ENCODE measurements at places on chromosomes 12 and 14.

GRCh38 chr12:42660968-42661937 is 71.7 kb upstream of the PRICKLE1 start:
- no peak for DNase-seq

- DNase-seq = no peak
Observed at GRCh38 chr12:92438641-92439419, 264.0 kb upstream of the PLEKHG7 start.

DNA sequence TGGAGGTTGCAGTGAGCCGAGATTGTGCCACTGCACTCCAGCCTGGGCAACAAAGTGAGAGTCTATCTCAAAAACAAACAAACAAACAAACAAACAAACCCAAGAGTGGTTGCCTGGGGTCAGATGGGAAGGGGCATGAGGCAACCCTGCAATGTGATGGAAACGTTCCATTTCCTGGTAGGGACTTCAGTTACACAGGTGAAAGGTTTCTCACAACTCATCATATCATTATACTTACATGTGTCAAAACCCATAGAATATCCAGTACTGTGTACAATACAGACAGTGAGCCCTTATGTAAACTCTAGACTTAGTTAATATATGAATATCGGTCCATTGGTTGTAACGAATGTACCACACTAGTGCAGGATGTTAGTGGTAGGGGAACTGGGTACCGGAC is 7.2 kb upstream of the KLC1 start:
- DNase-seq = no peak

GRCh38 chr14:92897922-92898565 is 24.9 kb upstream of the CHGA start:
- DNase-seq = no peak

- DNase-seq = no peak
Observed at GRCh38 chr12:82955043-82955442, 268.3 kb downstream of the TMTC2 start.

- no peak for DNase-seq
Observed at GRCh38 chr12:54300732-54301427, at the start of gene NFE2. NFE2 (minus strand) TSS chr12:54301015; CDS start chr12:54295248, 5,767 bp downstream.

DNA sequence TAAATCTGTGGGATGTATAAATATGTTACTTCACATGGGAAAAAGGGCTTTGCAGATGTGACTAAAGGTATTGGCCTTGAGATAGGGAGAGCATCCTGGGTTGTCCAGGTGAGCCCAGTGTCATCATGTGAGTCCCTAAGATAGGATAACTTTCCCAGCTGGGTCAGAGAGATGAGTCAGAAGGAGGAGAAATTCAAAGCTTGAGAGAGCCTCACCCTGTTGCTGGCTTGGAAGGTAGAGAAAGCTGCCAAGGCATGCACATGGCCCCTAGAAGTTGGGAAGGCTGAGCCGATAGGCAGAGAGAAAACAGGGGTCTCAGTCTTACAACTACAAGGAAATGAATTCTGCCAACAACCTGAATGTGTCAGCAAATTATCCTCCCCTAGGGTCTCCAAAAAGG is 213.0 kb downstream of the ADGRD1 start:
- DNase-seq = no peak

- DNase-seq = no peak
Observed at GRCh38 chr12:70467918-70468733, 102.0 kb downstream of the KCNMB4 start.

DNA sequence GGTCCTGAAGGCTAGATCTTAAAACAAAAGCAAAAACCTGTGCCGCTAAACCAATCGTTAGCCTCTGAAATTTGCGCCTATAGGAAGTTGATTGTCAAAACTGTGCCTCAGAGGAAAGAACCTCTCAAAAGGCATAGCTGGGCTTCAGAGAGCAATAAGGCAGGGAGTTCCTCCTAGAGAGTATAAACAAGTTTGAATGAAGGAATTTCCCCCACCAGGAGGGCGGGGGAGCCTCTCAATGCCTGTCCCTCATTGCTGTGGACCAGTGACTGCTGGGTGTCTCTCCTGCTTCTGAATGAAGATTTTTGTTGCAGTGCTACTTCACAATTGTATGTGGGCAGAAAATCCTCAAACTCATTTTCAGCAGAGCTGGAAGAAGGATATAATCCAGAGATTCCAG is 88.6 kb downstream of the KCNK10 start:
- DNase-seq = no peak

DNA sequence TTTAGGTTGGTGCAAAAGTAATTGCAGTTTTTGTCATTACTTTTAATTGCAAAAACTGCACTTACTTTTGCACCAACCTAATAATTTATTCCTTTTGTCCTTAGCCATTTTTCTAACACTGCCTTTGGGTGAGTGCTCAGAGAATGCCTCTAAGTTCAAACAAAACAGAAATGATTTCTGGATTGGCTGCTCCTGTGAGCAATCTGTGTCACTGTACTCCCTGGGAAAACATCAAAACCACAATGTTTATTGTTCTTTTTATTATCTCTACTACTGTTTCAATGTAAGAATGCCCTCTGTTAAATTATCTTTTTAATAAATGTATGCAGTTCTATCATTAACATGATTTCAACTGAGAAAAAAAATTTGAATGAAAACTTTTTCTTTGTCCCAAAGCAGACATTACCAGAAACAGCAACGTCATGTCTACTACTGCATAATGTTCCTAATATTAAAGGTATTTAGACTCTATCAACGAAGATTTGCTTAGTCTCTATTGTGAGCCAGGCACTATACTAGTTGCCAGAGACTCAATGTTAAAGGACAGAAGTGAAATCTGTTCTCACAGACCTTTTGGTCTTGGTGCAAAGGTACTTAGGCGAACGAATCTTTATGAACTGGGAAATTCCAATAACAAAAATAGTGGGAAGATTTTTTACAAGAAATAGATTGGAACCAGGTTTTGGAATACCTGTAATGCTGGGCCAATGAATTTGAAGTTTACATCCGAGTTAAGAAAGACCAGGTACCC is 6.2 kb downstream of the SLC41A2 start:
- DNase-seq = no peak

GRCh38 chr14:22843123-22843925 is 6.9 kb downstream of the MMP14 start:
- DNase-seq = no peak

- no peak for DNase-seq
Observed at GRCh38 chr12:124097701-124098100, 124.7 kb downstream of the ZNF664 start.

DNA sequence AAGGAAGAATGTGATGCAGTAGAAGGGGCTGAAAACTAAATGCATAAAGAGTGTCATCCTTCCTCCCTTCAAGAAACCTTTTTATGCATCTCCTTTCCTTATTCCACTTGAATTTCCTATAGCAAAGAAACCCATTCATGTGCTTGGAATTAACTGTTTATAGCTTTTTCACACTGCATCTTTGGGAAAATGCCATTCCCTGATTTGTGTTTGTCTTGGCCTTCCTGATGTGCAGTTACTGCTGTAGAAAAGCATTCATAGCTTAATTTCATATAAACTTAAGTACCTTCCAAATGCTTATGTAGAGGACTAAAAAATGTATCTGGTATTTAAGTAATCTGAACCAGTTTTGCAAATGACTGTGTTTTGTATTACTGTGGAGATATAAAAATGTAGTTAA is 61.8 kb downstream of the SDR9C7 start:
- no peak for DNase-seq

DNA sequence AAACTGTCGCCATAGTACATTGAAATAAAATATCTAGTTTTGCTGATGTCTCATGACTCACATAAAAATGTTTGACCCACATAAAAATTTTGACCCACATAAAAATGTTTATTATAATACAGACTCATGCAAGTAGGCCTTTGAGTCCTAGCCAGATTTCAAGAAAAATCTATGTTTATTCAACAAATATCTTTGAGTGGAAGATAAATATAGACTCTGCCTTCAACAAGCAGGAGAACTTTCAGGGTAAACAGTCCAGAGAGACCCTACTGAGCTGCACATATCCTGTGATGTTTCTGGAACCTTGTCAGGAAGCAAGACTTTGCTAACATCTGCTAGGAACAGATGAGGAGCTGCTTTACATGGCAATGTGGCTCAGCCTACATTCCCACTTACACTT is 283.1 kb downstream of the MDGA2 start:
- no peak for DNase-seq

DNA sequence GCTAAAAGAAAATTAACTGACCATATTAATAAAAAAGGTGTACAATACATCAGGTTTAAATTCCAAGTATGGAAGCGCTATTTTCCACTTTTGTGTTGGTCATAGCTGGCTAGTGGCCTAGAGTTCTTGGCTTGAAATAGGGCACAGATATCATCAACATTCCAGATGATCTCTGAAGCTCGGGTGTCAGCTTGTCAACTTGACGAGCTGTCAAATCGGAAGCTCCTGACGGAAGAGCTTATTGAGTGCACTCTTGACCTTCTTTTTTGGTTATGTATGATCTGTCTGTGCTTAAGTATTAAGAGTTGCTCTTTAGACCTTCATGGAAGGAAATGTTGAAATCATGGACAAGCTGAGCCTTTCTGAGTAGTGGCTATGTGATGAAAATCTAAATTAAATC is 177.9 kb downstream of the APAF1 start:
- DNase-seq = no peak

DNA sequence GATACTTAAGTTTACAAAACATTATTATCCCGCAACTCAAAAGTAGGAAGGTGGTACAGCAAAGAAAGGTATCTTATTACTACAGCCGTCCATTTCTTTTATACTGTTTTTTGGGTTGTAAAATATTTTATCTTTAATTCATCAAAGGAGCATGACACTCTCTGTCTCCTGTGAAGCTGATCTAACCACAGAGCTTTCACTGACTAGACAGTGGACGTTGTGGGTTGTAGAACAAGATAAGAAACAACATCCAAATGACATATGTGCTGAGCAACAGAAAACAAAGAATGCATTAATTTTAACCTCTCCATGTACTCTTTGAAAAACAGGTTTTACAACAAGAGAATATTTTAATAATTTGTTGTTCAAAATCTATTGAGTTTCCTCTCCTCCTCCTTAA is 195.9 kb upstream of the FBXO33 start:
- DNase-seq = no peak

GRCh38 chr12:129481921-129482320 is 421.9 kb downstream of the TMEM132D start:
- DNase-seq = no peak

- no peak for DNase-seq
Observed at GRCh38 chr14:84152452-84152851, 1377.5 kb upstream of the FLRT2 start.

DNA sequence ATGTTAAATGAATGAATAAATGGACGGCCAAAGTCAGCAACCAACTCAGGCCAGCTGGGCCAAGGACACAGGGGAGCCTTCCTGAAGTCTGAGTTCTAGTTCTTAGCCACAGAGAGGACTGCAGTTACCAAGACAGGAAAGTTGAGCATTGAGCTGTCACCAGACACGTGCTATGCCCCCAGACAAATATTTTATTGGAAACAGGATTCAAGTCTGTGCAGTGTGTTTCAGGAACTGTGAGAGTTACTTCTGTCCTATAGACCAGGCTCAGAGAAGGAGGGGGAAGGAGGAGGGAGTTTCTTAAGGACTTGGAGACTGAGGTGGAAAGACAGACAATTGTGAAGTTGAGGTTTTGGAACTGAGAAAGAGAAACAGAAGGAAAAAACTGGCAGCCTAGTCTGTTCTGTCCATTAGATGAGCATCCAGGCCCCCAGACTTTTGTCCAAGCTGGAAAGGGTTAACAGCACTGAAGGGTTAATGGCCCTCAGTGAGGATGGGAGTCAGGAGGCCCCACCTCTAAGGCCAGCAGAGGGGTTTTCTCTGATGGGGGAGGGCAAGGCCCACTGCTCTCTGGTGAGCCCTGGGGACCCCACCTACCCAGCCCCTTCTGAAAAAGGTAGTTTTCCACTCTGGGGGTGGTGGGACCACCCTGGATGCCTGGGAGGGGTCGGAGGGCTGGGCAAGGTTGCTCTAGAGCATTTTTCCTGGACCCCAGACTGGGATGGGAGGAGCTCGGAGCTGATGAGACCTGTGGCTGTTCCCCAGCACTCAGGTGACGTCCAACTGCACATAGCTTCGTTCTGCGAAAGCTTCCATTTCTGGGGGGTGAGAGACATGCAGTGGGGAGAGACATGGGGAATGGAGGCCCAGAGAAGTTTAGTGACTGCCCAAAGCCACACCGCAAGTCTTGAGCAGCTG is 6.9 kb upstream of the CMKLR1 start:
- no peak for DNase-seq

DNA sequence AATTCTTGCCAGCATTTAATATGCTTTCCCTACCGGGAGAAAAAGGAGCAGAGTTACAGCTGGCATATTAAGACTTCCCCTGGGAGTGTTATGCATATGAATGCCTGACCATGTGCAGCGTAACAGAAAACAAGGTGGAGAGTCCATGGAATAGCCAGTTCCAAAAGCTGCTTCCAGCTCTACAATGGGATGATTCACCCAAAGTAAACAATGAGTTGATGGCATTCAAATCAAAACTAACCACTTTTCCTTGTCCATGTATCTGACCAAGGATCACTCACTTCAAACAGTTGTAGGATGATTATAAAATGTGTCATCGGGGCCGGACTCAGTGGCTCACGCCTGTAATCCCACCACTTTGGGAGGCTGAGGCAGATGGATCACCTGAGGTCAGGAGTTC is 48.1 kb upstream of the BICDL1 start:
- DNase-seq = no peak
